ENCODE measurements at places on chromosomes 5 and 9.

DNA sequence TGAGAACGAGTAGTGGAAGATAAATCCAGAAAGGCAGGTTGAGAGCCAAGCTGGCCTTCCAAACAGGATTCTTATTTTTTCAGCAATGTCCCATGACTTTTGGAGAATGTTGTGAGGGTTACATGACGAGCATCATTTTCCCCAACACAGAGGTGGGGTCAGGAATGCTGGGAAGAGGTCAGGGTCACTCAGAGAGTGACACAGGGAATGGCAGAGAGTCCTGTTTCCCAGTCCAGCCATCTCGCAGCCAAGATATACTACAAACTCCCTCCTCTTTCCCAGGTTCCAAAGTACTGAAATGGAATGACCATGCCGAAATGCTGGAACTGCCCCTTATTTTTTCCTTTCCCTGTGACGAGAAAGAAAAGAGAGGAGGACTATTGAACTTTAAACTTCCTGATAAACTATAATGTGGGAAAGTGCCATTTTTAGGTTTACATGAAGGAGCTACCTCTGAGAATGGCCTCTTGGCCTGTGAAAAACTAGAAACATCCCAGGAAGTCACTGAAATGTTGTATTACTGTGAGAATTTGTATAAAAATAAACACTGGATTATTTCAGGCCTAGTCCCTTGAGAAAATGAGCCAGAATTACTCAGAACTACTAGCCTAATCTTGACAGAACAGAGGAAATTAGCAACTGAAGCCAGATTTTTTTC lies 420.4 kb downstream of the CETN3 start:
- no peak for DNase-seq

DNA sequence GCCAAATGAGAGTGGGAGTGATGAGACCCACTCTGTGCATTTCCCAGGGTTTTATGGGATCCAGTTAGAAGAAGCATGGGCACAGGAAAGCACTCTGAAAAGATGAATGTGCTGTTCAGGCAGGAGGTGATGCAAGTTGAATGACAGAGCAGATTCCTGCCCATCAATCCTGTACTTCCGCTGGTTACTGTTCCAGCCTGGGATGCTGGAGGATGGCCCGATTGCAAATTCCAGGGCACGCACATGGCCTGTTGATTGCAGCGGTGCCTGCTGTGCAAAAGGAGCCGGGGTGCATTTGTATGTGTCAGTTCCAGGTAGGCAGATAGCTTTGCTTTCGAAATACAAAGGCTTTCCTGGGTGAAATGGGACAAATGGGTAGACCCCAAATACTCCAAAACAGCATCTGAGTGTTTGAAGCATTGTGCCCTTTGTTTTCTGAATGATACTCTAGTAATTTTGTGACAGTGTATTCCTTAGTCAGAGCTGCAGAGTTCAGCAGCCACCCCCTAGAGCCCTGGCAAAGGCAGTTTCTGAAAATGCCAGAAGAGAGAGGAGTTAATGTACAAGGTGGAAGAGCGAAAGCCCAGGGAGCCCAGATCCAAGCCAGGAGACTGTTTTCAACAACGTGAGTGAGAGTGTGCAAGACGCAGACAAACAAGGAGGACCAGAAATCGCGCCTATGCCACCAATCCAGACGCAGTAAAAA lies 454.2 kb upstream of the CLINT1 start:
- no peak for DNase-seq

DNA sequence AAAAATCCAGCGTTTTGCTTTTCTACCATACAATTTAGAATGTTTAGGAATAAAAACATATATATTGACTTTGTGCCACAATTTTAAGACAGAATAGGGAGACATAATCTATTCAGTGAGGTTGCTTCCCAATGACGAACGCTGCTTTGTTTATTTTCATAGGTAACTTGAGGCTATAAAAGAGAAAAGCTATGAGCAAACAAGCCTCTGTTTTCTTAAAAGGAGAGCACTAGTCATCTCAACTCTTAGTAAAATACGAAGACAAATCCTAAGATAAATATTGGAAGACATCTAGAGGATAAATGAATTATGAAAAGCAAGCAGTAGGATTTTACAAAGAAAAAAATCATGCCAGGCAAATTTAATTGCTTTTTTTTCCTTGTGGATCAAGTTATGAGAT lies 363.6 kb downstream of the ANXA1 start:
- no peak for DNase-seq

GRCh38 chr5:139431706-139432105 lies 7.6 kb downstream of the DNAJC18 start:
- DNase-seq, result no peak

GRCh38 chr5:32074401-32074800 lies 99.7 kb downstream of the GOLPH3 start:
- DNase-seq, result no peak

DNA sequence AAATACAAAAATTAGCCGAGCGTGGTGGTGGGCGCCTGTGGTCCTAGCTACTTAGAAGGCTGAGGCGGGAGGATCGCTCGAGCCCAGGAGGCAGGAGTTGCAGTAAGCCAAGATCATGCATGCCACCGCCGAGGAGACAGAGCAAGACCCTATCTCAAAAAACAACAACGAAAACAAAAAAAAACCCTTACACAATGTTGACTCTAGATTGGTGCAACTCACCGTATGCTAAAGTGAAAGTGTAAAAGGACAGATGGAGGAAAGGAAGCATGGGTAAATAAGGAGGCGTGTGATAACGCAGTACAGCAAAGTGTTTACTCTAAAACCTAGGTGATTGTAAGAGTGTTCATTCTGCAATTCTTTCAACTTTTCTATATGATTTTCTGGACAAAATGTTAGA lies 15.9 kb upstream of the RUFY1 start:
- DNase-seq, result no peak

- no peak for DNase-seq
Observed at GRCh38 chr9:109865521-109865920, 85.5 kb downstream of the PALM2AKAP2 start.

GRCh38 chr5:132203916-132204315 lies 23.7 kb downstream of the P4HA2 start:
- DNase-seq, result no peak

DNA sequence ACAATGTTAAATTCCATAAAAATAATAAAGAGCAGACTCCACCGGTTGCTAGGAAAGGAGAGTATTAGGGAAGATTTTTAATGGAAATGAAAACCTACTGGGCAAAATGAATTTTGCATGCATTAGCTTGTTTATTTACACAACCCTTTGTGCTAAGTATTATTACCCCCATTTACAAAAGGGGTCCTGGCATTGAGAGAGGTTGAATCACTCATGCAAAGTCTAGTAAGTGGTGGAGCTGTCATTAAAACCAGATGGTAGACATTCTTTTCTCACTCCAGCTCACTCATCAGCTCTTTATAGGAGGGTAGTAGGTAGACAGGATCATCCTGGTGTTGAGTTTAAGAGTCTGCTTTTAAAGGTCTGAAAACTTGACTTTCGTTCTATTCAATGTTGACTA lies 395.1 kb downstream of the PLK2 start:
- no peak for DNase-seq

DNA sequence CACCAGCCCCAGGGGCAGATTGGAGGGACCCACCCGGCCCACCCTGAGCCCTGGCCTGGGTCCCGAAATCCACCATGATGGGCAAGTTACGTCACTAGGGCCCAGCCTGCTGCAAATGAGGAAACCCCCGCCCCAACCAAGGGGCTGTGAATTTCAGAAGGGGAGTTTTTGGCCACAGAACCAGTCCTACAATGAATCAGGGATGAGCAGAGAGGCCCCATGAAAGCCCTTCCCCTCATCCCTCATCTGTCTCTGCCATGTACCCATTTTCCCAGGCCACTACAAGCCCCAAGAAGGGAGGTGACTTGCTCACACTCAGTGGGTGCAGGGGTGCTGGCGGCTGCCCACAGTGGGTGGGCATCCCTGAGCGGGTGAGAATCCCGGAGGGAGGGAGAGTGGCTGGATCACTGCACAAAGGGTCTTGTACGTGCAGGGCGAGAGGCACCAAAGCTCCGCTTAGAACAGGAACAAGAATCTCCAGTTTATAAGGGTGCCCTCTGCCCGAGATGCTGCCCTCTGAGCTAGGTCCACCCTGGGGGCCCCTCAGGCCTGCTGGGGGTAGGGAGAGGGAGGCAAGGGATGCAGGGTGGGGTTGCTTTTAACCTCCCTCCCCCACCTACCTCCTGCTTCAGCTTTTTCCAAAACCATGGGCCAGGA lies 10.4 kb upstream of the TCF7 start:
- DNase-seq, result no peak

DNA sequence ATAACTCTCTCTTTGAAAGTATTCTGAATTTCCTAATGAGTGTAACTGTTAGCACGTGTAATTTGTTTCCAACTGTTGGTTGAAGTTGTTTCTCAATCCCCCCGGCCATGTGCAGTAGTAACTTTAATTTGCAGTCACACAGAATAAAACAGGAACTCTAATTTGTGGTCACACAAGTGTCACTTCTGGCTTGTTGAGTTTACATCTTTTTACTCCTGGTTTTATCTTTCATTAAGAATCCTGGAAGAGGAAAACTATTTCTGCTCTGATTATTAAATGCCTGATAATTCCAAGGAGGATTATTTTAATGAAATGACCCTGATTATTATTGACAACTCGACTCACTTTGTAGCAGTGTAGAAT lies 1.2 kb downstream of the SCAMP1 start:
- DNase-seq, result no peak

GRCh38 chr9:132769906-132770769 lies 99.9 kb downstream of the GTF3C4 start:
- DNase-seq, result peak; percentile 35

DNA sequence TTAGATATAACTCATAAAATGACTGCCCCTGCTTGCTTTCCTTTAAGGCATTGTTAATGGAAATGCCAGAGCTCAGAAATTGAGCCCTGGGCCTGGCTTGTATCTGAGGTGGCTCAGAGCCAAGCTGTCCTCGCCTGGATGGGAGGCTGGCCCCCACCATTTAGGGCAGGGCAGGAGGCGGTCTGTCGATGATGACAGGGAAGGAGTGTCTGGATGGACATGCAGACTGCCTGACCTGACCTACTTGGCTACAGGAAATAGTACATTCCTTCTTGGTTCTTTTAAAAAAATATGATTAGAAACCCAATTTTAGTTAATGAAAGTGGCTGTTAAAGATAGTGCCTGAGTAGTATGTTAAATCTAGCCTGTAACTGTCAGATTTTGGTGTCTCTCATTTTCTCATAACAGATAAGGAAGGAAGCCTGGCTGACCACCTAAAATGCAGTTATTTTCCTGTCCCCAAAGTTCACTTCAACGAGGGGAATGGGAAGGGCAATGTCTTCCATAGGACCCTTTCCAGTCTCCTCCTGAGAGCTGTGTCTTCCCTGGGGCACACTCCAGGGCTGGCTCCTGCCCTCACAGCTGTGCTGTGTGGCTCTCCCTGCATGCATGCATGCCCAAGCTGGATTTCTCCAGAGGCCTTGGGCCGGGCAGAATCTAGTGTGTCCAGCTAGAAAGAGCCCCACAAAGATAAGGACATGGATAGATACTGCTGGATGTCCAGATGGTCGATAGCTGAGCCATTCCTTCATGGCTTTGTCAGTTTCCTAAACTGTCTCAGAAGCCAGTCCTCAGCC lies 42.3 kb downstream of the MACROH2A1 start:
- no peak for DNase-seq

DNA sequence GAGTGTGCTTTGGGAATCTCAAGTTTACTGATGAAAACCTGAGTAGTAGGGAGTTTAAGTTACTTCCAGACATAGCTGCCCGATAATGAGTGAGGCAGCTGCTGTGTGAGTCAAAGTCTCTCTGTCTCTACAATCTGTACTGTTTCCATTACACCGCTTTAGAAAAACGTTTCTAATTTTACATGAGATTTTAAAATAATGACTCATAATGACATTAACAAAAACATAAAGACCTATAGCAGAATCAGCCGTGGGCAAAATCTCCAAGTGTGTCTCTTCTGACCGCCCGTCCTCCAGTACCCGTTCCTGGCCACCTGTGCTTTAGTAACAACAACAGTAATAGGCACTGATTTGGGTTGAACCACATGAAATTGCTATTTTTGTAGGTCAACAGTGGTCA lies 69.6 kb upstream of the PRRC1 start:
- no peak for DNase-seq

DNA sequence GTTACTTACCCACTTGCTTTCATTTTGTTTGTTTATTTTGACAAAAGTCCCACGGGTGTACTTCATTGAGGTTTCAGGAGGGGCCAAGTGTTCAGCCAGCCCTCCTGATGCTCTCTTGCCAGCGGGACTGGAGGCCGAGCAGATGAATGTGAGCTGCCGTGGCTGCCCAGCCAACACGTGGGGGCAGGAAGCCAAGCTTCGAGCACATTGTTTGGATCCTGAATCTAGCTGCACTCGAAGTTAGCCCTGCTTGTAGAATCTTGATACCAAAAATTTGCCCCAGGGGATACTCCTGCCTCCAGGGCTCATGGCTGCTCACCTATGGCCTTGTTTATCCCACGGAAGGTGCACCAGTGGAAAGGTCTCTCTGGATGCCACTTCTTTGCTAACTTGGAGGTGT lies 49.3 kb downstream of the RASGEF1C start:
- DNase-seq, result no peak

DNA sequence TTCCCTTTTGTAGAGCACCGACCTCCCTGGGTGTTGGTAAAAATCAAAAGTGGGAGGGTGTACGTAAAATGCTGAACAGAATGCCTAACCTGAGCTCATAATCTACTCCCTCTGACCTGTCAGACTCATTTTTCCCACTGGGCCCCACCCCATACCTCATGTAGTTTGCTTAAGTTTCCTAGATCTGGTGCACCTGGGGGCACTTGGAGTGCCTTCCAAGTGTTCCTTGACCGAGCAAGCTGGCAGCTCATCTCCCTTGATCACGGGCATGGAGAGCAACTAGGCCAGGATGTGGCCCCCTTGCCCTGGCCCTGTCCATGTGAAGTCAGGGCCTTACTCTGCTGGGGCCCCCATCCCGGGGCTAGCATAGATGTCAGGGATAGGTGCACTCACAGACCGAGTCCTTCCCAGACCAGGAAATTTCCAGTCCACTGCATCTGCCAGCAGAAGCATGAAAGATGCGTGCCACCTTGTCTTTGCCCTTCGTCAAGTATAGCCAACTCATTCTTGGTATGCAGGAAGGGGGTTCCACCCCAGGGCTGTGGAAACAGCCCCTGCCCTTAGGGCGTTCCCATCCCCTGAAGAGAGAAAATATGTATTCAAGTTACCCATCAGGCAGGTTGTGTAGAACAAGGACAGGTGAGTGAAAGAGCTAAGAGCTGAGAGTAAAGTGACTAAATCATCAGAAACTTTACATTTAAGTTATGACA lies 41.9 kb downstream of the SLC22A5 start:
- no peak for DNase-seq

DNA sequence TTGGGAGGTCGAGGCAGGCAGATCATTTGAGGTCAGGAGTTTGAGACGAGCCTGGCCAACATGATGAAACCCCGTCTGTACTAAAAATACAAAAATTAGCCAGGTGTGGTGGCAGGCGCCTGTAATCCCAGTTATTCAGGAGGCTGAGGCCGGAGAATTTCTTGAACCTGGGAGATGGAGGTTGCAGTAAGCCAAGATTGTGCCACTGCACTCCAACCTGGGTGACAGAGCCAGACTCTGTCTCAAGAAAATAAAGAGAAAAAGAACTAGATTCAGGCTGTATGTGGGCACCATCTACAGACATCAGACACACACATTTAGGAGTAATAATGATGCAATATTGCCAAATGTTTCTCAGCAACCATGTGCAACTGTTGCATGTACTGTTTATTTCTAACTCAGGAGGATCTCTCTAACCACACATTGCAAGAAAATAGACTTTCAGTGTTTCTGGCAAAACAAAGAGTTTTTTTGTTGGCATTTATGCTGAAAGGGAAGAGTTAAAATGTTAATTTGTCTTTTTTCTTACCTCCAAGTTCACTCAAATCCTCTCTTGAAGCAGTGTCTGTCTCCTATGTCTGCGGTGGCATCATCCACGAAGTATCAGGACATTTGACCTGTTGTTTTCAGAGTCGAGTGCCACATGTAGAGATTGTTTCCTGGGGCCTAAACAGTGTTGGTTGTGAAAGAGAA lies 5.1 kb upstream of the ORM1 start:
- no peak for DNase-seq

All from neural crest cell (in vitro differentiated cells).